ENCODE measurements at places on chromosomes 11 and 22.

DNA sequence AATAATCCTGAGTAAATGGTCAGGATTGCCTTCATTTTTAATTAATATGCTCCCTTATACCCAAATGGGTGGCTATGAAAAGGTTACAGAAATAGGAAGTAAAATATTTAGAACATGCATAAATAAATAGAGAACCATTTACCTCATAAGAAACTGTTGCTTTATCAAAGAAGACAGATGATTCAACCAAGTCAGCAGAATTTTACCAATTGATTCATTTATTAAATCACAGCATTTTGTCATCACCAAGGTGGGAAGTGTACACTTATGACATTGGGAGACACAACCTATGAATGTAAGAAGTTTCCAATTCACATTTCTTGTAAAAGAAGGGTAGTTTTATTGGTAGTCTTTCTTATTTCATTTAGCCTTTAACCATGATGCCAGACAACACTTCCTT, 870.3 kb upstream of the CHORDC1 start:
- no peak for DNase-seq

GRCh38 chr11:32575070-32575469, 8.6 kb upstream of the EIF3M start:
- no peak for DNase-seq

GRCh38 chr11:133937015-133937414, 19.8 kb downstream of the IGSF9B start:
- no peak for DNase-seq

GRCh38 chr11:60530454-60531100, 15.4 kb downstream of the MS4A13 start:
- peak; percentile 82 for DNase-seq

GRCh38 chr11:131206671-131207070, 163.7 kb upstream of the NTM start:
- DNase-seq = no peak

DNA sequence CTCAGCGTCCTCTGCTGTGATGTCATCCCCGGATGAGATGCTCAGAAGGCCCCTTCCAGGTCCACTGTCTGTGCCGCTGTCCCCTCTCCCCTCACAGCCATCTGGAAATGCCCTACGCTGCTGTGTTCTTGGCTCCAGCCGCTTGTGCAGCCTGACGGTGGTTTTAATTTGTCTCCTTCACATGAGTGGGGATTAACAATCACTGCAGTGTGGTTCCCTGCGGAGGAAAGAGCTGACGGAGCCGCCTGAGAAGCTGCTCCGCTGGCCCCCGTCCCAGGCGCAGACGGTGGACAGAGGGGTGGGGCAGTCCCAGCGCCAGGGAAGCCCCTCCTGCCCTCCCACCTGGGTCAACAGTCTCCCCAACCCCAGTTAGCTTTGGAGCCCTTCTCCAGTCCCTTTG, 67.5 kb upstream of the PHF21B start:
- DNase-seq = no peak

DNA sequence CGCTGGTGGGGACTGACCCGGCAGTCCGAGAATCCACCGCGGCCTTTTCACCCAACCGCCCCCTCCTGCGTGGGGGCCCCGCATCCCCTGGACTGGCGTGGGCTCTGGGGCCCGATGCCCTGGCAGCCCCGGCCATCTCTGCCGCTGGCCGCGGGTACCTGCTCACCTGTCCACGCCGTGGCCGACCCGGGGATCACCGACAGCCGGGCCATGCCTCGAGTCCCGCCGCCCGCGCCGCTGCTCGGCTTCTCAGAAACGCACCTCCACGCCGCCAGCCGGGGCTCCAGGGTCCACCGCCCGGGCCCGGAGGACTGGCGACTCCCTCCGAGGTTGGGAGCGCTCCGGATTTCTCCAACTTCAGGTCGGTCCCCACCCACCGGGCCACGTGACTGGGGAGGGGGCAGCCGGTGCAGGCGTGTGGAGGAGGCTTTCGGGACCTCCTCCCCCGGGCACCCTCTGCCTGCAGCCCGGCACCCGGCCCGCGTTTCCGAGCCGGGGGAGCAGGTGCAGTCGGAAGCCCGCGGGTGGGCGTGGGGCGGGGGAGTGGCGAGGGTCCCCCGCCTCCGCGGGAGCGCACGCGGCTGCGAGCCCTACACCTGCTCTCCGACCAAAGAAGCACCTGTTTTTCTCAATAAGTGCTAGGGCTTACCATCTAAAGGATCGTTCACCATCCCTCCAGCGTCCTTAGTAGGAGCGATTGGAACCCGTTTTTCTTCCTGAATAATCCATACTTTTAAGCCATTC, 554 bp upstream of the NRIP3 start:
- DNase-seq = no peak

- no peak for DNase-seq
Observed at GRCh38 chr11:102552020-102552419, 21.5 kb upstream of the MMP7 start.

DNA sequence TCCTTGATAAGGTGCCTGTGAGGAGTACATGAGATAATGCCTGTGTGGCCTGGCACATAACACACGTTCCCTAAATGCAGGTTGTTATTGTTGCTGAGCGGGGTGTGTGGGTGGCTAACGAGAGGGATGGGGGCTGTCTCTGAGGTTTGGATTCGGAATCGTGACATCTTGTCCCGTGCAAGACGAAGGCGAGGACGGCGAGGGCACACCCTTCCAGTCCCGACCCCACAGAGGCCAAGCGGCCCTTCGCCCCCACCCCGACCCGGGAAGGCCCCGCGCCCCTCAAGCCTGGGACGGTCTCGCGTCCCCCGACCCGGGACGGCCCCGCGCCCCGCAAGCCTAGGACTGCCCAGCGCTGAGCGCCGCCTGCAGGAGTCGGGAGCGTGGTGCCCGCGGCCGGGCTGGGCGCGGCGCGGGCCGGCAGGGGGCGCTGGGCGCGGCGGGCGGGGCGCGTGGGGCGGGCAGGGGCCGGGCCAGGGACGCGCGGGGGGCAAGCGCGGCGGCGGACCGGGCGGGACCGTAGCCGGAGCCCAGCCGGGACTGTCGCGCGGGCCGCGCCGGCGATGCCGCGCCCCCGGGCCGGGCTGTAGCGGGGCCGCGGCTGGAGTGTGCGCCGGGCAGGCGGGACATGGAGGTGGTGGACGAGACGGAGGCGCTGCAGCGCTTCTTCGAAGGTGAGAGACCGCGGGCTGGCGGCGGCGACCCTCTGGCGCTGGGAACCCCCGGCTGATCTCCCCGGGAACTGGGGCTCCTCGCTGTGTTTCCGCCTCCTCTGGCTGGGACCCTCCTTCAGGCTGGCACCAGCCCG, at the start of gene MYRF:
MYRF (plus strand) TSS at position 520 of the 808 bp plus-strand sequence; CDS start at position 629, 109 bp downstream.
- no peak for DNase-seq

- DNase-seq = peak; percentile 20
Observed at GRCh38 chr22:19765477-19766239, 5.1 kb downstream of the TBX1 start.

GRCh38 chr11:127340438-127340837, 339.9 kb upstream of the KIRREL3 start:
- DNase-seq = no peak

DNA sequence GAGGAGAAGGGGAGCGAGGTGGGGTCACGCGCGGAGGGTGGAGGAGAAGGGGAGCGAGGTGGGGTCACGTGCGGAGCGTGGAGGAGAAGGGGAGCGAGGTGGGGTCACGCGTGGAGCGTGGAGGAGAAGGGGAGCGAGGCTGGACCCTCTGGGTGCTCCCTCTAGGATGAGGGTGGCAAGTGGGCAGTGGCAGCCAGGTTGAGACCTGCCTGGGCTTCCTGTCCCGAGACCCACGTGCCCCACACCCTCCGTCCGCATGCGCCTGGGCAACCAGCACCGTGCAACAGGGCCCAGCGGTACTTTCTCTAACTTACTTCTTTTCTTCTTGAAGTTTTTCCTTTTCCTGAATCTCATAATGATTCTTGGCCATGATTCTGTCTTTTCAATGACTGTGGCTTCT, 11.1 kb downstream of the MRPL21 start:
- DNase-seq = no peak

- DNase-seq = peak; percentile 96
Observed at GRCh38 chr11:78292109-78292803, 103.5 kb downstream of the USP35 start.

DNA sequence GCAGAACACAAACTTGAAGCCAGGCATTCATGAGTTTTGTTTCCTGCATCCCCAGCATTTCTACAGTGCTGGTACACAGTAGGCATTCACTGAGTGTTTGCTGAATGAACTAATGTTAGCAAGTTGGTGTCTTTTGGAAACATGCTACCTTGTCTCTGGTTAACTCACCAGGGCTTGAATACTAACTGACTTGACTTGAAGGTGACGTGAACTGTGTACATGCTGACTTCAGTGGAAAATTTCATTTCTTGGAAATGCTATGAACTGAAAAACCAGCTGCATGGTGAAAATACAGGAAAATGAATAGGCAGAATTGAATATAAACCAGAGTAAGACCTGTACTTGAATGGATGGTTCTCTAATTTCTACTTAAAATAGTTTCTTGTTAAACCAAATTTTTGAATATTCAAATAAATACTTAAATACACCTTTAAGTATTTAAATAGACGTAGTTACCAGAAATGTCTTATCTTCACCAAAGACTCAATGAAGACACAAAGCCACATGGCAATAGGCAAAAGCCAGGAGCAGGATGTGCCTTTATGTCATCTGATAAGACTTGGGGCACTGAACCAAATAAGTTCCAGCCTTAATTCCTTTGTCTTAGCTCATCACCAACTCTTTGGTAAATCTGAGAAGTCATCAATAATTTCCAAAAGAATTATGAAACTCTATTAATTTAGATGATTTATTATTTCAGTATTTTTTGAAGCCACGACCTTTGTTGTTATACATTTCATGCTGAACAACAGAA, 39.7 kb upstream of the POU2AF2 start:
- no peak for DNase-seq
